ENCODE measurements at places on chromosomes 12 and 14. TPM values are rescaled to one million over a fixed set of nuclear protein-coding genes. Genes with fewer than 3 reads are reported as not detected.

The TEDC1 gene
- total RNA-seq, result 53.7 TPM

The GPX2 gene
- 0.22 TPM for total RNA-seq

The TPH2 gene
- not detected for total RNA-seq

The MYO1H gene
- total RNA-seq, result not detected

The WNT1 gene
- total RNA-seq, result not detected

The AGAP2 gene
- total RNA-seq, result 28.1 TPM

The EEA1 gene
- 20.1 TPM for total RNA-seq

The HCAR1 gene
- 0.24 TPM for total RNA-seq

The KERA gene
- total RNA-seq, result not detected

The RAD9B gene
- total RNA-seq, result 0.51 TPM

The MTERF2 gene
- 4.1 TPM for total RNA-seq

GRCh38 chr12:53481939-53482586 lies 17.2 kb downstream of the MAP3K12 start:
- no peak for DNase-seq

DNA sequence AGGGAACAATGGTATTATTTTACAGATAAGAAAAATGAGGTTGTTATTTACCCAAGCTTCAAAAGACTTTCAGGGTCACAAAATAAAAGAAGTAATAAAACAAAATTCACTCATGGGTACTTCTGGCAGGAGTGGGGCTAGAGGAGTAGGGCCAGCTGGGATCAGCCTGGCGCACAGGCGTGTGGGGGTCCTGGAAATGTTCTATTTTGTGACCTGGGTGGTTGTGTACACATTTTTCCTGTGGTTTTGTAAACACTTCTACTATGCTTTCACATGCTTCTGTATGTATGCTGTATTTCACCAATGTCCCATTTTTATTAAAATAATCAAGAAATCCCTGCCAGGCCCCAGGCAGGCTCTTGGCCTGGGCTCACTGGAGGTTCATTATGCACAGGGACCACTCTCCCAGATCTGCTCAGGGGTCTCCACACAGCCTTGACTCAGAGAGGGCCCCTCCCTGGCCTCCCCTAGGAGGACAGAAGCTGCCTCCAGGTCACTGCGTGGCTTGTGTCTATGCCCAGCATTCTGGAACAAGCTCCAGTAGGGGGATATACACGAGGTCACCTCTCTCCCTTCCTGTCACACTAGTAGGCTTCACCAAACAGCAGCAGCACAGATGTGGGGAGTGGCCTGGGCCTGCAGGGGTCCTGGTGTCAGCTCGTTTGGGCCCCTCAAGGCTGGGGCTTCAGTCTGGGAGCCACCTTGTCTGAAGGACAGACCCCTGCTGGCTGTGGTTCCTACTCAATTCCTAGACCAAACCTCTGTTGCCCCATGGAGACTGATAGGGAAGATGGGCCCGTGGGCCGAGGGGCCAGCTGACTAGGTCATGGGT lies 37.8 kb downstream of the ANAPC7 start:
- DNase-seq, result no peak

DNA sequence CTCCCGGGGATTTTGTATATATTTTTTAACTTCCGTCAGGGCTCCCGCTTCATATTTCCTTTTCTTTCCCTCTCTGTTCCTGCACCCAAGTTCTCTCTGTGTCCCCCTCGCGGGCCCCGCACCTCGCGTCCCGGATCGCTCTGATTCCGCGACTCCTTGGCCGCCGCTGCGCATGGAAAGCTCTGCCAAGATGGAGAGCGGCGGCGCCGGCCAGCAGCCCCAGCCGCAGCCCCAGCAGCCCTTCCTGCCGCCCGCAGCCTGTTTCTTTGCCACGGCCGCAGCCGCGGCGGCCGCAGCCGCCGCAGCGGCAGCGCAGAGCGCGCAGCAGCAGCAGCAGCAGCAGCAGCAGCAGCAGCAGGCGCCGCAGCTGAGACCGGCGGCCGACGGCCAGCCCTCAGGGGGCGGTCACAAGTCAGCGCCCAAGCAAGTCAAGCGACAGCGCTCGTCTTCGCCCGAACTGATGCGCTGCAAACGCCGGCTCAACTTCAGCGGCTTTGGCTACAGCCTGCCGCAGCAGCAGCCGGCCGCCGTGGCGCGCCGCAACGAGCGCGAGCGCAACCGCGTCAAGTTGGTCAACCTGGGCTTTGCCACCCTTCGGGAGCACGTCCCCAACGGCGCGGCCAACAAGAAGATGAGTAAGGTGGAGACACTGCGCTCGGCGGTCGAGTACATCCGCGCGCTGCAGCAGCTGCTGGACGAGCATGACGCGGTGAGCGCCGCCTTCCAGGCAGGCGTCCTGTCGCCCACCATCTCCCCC lies 777 bp downstream of the ASCL1 start:
- DNase-seq, result no peak

DNA sequence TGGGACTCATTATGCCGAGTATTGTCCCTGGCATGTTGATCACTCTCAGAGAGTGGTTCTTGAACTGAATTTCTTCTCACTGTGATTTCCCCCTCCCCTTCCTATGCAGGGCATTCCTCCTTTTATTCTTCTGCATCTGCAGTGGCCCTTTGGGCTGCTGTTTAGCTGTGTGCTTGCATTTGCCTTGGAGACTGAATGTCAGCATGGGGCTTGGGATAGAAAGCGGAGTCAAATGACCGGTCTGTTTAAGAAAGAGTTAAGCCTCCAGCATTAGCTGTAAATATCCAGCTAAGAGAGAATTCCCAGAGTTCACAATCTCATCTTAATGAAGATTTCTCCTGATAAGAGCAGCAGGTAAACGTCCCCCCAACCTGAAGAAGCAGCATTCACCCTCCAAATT lies 65.6 kb upstream of the RMST start:
- no peak for DNase-seq

GRCh38 chr12:1332327-1332726 lies 262.1 kb downstream of the FBXL14 start:
- DNase-seq, result no peak

GRCh38 chr14:69582212-69582611 lies 7.5 kb upstream of the CCDC177 start:
- no peak for DNase-seq

GRCh38 chr12:291153-291723 lies 28.6 kb upstream of the SLC6A13 start:
- no peak for DNase-seq

- no peak for DNase-seq
Measured at GRCh38 chr14:77372304-77372841, 4.5 kb downstream of the TMED8 start.

DNA sequence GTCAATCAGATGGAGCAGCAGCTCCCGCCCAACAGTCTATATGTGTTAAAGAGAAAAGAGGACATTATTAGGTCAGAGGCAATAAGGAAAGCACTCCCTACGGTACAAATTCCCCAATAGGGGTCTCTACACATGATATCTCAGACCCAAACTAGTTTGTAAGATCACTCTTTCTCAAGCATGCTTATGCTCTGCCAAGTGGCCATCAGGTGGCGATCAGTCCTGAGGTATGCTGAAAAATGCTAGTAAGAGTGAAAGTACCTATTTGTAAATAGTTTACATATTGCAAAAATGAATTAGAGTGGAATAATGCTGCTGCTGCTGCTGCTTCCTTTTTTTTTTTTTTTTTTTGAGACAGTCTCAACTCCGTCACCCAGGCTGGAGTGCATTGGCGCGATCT lies 61.0 kb downstream of the CPM start:
- DNase-seq, result no peak

DNA sequence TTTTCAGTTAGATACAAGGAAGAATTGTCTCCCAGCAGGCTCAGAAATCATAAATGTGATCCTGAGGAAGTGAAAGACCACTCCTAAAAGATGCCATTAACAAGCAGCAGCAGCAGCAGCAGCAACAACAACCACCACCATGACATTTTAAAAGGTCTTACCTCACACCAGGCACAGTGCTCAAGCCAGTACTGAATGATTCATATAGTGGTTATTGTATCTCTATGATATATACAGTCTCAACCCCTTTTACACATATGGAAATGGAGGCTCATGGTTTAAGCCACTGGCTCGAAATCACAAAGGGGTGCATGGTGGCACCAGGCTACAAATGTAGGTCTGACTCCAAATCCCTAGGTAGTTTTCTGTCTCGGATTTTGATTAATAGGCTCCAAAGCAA lies 126.9 kb downstream of the KTN1 start:
- DNase-seq, result no peak

GRCh38 chr12:60834806-60835205 lies 1239.0 kb downstream of the SLC16A7 start:
- DNase-seq, result no peak

- no peak for DNase-seq
Measured at GRCh38 chr14:90610346-90611040, 205.7 kb downstream of the TTC7B start.

DNA sequence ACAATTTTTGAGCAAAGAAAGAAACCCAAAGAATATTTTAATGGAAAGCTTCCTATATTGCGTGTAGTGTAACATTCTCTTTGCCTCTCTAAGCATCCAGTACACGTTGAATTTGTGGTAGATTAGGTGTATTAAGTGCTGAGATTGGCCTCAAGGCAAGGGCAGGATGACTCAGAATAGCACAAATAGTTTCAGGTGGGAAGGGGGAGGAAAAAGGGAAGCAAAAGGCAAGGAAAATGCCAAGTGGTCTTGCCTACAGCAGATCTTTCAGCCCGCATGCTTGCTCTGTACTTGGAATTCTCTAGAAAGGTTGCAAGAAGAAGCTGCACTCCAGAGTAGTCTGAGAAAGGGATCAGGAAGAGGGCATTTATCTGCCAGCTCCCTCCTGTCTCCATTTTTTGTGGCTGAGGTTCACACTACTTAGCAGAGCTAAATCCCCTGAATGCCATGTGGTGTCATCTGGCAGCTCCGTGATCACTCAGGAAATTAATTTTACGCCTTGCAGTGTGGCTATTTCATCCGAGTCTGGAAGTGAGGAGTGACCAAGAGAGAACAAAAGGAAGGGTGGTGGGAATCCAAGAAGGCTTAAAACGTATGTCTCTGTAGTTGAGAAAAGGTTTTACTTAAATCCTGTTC lies 28.5 kb downstream of the CDKN1B start:
- DNase-seq, result no peak

DNA sequence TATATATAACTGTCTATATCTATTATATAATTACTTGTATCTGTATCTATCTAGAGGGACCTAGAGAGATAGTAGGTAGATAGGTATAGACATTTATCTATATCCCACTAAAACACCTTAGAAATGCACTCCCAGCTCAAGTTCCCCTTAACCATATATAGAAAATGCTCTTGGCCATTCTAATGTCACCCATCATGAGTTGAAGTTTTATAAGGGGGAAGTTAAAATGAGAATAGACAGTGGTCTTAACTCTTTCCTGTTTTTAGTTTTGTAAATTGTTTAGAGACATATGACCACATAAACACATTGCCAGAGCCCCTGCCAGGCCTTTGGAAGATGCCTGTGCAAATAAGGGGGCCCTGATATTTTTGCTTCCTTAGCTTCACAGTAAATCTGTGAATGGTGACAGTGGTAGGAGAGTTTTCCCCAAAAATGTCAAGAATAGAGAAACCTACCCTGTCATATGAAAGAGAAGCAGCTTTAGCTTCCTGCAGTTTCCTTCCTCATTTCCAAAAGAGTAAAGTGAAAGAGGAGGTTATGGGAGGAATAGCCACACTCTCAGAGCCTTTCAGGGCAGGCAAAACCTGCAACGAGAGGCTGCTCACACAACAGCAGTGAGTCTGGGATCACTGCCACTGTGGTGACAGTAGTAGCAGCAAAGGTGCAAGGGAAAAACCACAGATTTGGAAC lies 45.5 kb downstream of the MGST1 start:
- DNase-seq, result no peak

GRCh38 chr12:123379391-123379790 lies 4.5 kb upstream of the KMT5A start:
- no peak for DNase-seq

DNA sequence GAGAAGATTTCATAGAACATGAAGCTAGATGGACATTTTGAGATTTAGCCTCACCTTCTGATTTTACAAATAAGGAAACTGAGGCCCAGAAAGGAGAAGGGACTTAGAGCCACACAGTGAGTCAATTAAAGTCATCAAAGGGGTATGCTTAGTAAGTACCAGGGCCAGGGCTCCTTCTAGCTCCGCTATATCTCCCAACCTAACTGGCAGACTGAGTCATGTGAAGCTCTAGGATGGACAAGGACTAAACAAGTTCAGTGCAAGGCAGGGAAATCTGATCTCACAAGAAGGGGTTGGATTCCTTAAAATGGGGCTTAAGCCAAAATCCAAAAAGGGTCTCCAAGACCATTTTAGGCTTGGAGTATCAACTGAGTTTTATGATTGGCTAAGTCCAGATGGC lies 215.8 kb downstream of the PHLDA1 start:
- DNase-seq, result no peak

DNA sequence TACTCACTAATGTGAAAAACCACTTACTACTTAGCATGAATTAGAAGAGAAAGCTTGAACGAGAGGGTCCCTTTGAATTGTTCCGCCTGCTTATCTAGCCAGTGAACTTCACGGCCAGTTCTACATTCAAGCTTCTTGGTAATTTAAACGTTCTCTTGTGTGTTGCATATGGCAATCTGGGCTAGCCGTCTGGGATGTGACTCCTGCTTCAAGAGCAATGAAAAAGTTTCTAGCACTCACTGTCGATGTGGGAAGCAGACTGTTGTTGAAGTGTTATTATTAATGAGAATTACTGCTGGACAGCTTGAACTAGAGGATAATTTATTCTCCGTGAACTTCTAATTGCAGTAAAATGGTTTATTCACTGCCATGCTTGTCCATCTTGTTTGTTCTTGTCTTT lies 93.9 kb downstream of the SLC15A5 start:
- no peak for DNase-seq

GRCh38 chr12:22234561-22234960 lies 99.9 kb downstream of the ST8SIA1 start:
- DNase-seq, result no peak

DNA sequence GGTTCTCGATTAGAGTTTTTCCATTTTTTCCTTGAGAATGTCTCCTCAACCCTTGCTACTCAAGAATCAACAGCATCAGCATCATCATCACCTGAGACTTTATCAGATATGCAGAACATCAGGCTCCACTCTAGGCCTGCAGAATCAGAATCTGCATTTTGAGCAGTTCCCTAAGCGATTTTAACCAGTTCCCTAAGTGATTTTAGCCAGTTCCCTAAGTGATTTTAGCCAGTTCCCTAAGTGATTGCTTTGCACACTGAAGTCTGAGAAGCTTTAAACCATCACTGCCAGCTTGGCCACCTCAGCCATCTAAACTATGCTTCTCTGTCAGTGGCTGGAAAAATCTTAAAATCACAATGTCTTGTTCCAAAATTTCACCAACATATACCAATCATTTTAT lies 29.4 kb upstream of the SLC38A1 start:
- DNase-seq, result no peak

DNA sequence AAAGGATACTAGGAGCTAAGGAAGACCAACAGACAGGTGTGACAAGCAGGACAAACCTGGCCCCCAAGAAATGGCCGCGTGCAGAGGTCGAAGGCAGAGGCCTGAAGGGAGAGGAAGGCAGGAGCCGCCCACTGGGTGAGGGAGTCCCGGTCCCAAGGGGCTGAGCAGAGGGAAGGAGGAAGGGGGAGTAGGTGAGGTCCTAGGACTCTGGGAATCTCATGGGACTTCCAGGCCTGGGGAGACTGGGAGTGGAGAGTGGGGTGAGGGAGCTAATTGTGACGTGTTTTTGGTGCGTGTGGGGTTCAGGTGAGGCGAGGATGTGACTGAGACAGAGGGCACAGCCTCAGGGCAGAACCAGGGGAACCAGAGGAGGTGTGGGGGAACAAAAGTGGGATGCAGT lies 11.7 kb upstream of the FLVCR2 start:
- no peak for DNase-seq

- DNase-seq, result no peak
Measured at GRCh38 chr12:23222801-23223200, 597.8 kb downstream of the ETNK1 start.

- peak; percentile 75 for DNase-seq
Measured at GRCh38 chr14:102314242-102315011, 5.1 kb upstream of the ZNF839 start.

- no peak for DNase-seq
Measured at GRCh38 chr12:121652767-121653497, 16.5 kb downstream of the MORN3 start.

All from activated T-cell treated with anti-CD3 and anti-CD28 coated beads, Interleukin-2, amount 50 U/mL, for 4 hours (primary cell).